ENCODE measurements at places on chromosomes 11 and 22.

- DNase-seq = no peak
These were observed 129.0 kb upstream of the TIMP3 start for GRCh38 chr22:32672542-32672941.

GRCh38 chr11:63999349-64000025 lies 13.2 kb downstream of the OTUB1 start:
- DNase-seq = peak; percentile 61

GRCh38 chr22:35459423-35459894 lies 59.5 kb downstream of the MCM5 start:
- DNase-seq = no peak

- no peak for DNase-seq
These were observed 132.3 kb upstream of the PARVA start for GRCh38 chr11:12245091-12245490.

- DNase-seq = no peak
These were observed 121.7 kb downstream of the ZNF280B start for GRCh38 chr22:22386602-22387385.

DNA sequence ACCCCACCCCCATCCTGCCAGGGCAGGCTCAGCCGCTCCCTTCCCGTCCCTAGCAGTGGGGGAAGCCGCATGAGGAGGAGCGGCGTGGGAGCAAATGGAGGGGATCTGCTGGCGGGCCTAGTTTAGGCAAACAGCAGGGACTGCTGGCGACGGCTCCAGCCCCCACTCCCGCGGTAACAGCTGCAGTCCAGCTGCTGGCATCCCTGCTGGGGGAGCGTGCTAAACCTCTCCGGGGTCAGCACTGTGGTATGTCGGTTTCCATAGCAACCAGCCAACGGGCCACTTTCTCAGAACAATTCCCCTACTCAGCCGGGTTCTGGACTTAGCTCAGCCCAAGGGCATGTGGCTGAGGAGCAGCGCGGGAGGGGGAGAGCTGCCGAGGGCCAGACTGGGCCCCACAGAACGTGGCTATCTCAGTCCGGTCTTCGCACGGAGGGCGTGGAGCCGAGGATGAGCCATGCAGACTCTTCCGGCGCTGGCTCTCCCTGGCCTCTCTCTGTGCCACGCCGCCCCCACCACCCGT lies 98.8 kb downstream of the PKNOX2 start:
- DNase-seq = peak; percentile 94

- DNase-seq = no peak
These were observed 613.9 kb downstream of the TBC1D22A start for GRCh38 chr22:47376322-47376700.

- no peak for DNase-seq
These were observed 100.6 kb upstream of the FGF3 start for GRCh38 chr11:69919659-69920344.

DNA sequence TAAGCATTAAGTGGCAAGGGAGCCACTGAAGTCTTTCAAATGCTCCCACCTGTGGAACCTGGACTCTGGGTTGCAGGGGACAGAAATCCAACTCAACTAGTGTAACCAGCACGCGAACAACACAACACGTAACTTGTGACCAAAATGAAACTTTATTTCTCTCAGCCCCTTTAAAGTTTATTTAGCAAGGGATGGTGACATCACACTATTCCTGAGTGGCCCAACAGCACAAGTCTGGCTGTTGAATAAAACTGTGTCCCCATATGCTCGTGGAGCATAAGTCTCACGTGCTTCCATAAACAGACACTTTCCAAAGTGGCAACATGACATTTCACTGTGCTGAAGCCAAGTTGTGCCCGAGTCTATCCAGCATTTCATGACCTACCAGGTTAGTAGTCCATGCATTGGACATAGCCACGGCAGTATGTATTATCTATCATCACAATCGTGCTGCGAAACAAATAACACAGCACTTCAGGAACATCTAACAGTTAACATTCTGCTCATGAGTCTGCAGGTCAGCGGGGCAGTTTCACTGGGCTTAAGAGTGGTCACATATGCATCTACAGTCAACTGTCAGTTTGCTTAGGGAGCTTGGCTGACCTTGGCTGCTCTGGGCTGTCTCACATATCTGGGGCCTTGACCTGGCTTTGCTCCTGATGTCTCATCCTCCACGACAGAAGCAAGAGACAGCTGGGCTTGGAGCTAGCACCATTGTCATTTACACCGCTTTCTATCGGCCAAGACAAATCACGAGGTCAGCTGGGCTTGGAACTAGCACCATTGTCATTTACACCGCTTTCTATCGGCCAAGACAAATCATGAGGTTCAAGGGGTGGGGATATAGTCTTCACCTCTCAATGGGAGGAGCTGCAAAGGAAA lies 35.0 kb upstream of the LMO2 start:
- DNase-seq = no peak

GRCh38 chr11:13291800-13292199 lies 14.2 kb downstream of the BMAL1 start:
- no peak for DNase-seq

GRCh38 chr22:18970176-18970947 lies 34.3 kb upstream of the PRODH start:
- peak; percentile 30 for DNase-seq

- peak; percentile 44 for DNase-seq
These were observed at the start of gene RAB38 for GRCh38 chr11:88174709-88175568. Gene RAB38 (minus strand): TSS chr11:88175443. CDS start chr11:88175384, 59 bp downstream.

- DNase-seq = no peak
These were observed 36.4 kb upstream of the PTPRJ start for GRCh38 chr11:47943721-47944586.

GRCh38 chr22:41927813-41928212 lies 1.2 kb upstream of the TNFRSF13C start:
- DNase-seq = no peak

- no peak for DNase-seq
These were observed 204.2 kb downstream of the AASDHPPT start for GRCh38 chr11:106281455-106282173.

GRCh38 chr11:116348226-116348625 lies 424.6 kb downstream of the BUD13 start:
- no peak for DNase-seq

DNA sequence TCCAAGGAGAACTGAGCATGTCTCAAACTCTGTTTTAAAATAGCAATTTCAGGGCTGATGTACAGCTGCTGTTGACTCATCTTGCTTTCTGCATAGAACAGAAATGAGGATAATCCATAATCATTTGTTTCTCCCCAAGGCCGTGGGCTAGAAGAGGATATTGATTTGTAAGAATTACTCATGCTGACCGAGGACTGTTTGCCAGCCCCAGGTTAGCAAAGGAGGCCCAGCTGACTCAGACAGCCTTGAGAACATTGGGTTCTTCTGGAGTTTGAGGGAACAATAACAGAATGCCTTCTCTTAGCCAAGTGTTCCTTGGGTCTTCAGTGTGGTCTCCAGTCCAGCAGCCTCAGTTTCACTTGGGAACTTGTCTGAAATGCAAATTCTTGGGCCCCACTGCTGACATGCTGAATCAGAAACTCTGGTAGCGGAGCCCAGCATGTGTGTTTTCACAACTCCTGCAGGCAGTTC lies 92.0 kb downstream of the ZC3H12C start:
- DNase-seq = no peak

- DNase-seq = no peak
These were observed 845.0 kb downstream of the TBC1D22A start for GRCh38 chr22:47607486-47607885.

GRCh38 chr11:66595245-66595904 lies 2.4 kb downstream of the CCS start:
- DNase-seq = no peak

DNA sequence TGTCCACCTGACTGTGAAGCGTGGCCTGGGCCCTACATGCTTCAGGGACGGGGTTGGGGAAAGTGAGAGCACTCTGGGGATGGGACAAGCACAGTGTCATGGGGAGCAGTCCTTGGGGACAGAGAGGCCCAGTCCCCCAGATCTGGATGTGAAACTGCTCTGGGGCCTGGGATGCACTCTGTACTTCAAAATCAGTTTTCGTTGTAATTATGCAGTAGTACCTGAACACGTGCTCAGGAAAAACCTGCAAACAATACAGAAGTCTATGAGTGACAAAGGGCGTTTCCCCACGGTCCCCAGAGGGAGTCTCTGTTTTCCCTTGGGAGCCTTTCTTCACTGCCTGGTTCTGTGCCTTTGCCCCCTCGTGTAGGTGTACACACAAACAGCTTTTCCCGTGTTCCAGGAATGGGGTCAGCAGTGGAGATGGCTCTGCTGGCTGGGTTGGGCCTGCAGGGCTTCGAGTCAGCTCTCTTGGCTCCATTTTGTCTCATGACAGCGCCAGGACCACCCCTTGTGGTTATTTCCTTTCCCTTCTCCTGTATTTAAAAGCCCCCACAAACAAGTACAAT lies 5.2 kb upstream of the TNFRSF13C start:
- DNase-seq = no peak

DNA sequence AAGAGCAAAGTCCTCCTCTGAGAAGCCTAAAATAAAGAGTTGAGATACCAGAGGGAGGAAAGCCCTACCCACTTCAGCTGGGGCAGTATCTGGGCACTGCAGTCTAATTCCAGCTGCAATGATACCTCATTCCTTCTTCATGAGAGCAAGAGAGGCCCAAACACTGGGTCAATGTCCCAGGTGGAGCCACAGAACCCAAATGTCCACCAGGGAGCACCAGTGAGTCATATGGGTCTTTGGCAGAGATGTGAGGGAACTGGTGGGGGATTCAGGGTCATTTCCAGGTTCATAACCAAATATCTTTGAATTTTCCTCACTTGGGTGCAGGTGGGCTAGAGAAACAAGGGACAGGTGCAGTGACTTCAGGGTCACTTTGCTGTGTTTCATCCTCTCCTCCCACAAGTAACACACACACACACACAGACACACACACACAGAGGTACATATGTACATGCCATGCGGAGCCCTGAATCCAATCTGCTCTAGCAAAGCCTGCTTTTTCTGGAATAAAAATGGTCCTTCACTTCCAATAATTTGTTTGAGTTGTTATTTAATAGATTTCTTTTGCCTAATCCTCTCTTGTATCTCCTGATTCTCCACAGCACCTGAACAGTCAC lies 585.4 kb downstream of the SOX6 start:
- peak; percentile 27 for DNase-seq

GRCh38 chr11:20015529-20016427 lies 144.5 kb downstream of the DBX1 start:
- DNase-seq = no peak

- DNase-seq = no peak
These were observed 20.5 kb upstream of the PARVB start for GRCh38 chr22:44003405-44004103.

- DNase-seq = no peak
These were observed 312.6 kb downstream of the C11orf87 start for GRCh38 chr11:109734566-109734965.

GRCh38 chr11:102653744-102654291 lies 28.7 kb upstream of the MMP20 start:
- DNase-seq = no peak

DNA sequence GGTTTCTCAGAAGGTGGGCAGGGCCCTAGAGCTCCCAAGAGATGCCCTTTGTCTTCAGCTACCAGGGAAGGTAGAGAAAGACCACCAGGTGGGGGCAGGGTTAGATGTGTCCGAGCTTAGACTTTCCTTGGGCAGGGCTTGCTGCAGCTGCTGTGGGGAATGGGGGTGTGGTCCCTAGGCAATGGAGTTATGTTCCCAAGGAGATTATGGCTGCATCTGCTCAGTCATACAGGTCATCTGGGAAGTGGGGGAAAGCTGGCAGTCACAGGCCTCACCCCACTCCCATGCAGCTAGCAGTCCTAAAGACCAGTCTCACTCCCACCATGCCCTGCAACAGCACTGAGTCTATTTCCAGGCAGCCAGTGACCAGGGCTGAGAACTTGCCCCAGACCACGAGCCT lies 29.5 kb downstream of the MMP27 start:
- no peak for DNase-seq

GRCh38 chr11:74030723-74031676 lies 22.1 kb upstream of the UCP3 start:
- no peak for DNase-seq

- DNase-seq = no peak
These were observed 32.2 kb upstream of the CARS1 start for GRCh38 chr11:3089236-3090061.

DNA sequence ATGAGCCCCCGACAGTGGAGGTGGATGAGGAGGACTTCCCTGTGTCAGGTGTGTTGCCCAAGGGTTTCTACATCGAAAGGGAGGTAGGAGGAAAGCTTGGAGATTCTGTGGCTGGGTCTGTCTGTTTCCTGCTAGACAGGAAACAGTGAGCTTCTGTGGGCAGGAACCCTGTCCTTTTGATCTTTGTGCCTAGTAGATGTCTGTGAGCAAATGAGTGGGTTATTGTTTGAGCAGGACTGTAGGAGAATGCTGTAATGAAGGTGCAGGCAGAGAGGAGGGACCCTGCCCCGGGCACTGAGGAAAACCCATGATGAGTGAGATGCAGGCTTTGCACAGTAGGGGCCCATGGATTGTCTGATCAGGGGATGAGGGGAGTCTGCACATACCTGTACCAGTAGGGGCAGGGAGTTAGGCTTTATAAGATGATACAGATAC lies 14.0 kb downstream of the USP35 start:
- DNase-seq = no peak

All from NT2/D1 (cell line).